CD8-positive, alpha-beta memory T cell (primary cell): ENCODE measurements at places on chromosomes 7 and 10. TPM values are rescaled to one million over a fixed set of nuclear protein-coding genes. Genes with fewer than 3 reads are reported as not detected.

The LIPF gene
- total RNA-seq: not detected

The RBM17 gene
- total RNA-seq: 269 TPM

DNA sequence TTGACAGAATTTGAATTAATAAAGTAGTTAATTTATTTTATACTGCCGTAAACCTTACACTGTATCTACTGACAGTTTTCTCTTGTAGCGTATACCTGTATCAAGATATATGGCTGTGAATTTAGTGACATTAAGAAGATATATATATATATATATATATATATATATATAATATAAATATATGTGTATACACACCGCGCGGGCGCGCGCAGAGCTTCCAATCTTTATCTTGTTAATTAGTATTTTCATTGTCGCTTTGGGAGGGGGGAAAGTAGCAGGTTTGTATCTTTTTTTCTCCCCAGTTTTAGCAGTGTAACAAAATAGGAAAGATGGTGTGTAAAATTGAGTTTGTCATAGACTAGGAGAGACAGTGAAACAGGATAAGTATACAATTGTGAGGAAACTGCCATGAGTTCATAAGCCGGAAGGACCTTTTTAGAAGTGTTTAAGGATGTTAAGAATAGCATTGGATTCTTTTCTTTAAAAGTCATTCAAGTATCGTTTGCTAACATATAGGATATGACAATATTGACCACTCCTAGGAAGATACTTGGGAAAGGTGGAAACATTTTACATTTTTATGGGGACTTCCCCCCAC is 2.0 kb downstream of the PLEKHA1 start:
- H3K27me3 ChIP-seq: no peaks in the 10 kb centered on the region
- no peak overlapping the region for H3K4me3 ChIP-seq
- no peak overlapping the region for H3K27ac ChIP-seq
- no peaks in the 10 kb centered on the region for H3K36me3 ChIP-seq
- H3K4me1 ChIP-seq: peaks cover 50% of the 10 kb centered on the region

GRCh38 chr7:70681469-70682350 is 450.2 kb upstream of the GALNT17 start:
- no peaks in the 10 kb centered on the region for H3K27me3 ChIP-seq
- peak overlapping the region; percentile 22 for H3K4me3 ChIP-seq
- H3K27ac ChIP-seq: peak overlapping the region; percentile 21
- DNase-seq: no peak

DNA sequence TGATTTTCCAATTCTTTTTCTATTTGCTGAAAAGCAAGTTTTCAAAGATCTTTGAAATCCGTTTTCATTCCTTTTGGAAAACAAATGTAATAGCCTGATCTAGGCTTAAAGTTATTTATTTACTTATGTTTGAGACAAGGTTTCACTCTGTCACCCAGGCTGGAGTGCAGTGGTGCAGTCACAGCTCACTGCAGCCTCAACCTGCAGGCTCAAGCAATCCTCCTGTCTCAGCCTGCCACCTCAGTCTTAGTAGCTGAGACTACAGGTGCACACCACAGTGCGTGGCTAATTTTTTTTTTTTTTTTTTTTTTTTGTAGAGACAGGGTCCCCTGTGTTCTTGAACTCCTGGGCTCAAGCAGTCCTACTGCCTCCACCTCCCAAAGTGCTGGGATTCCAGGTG is 4.6 kb downstream of the ST7 start:
- H3K4me1 ChIP-seq: peaks cover 8% of the 10 kb centered on the region
- H3K4me3 ChIP-seq: no peak overlapping the region
- no peaks in the 10 kb centered on the region for H3K27me3 ChIP-seq
- no peaks in the 10 kb centered on the region for H3K36me3 ChIP-seq
- no peak overlapping the region for H3K27ac ChIP-seq

DNA sequence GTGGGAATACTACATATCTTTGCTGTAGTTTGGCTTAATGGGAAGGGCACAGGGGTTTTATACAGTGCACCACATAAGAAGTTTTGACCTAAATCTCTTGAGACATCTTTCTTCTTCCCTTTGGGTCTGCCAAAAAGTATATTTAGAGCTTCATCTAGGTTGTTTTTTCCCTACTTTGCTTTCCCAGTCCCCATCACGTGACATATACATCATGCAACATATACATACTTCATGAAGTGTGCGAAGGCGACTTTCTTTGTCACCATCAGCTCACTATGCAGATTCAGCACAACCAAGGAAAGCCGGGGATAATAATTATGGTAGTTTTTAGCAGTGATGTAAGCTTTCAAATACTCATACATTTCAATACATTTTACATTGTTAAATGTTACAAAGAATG is 177.1 kb upstream of the PPP1R3A start:
- no peaks in the 10 kb centered on the region for H3K27me3 ChIP-seq
- H3K4me3 ChIP-seq: no peak overlapping the region
- H3K36me3 ChIP-seq: no peaks in the 10 kb centered on the region
- no peak for DNase-seq
- no peak overlapping the region for H3K27ac ChIP-seq
- no peaks in the 10 kb centered on the region for H3K4me1 ChIP-seq
